HT1080 (cell line): ENCODE measurements at places on chromosomes 2 and 18. TPM values are rescaled to one million over a fixed set of nuclear protein-coding genes. Genes with fewer than 3 reads are reported as not detected.

GREB1L gene
- total RNA-seq: 3.0 and 4.1 TPM in 2 replicates

EFHD1 gene
- not detected in 2 replicates for total RNA-seq

LOXHD1 gene
- not detected in 2 replicates for total RNA-seq

SEPTIN10 gene
- total RNA-seq: 31.5 and 45.2 TPM in 2 replicates

ATOH8 gene
- total RNA-seq: 2.1 and 3.8 TPM in 2 replicates

COL3A1 gene
- total RNA-seq: not detected in 2 replicates

CTAGE1 gene
- total RNA-seq: not detected in 2 replicates

SOX11 gene
- not detected in 2 replicates for total RNA-seq

ZNF519 gene
- total RNA-seq: 2.9 and 6.3 TPM in 2 replicates

IL18R1 gene
- 0.51 and 0.80 TPM in 2 replicates for total RNA-seq

- DNase-seq: no peak
Measured at GRCh38 chr2:189866296-189866695, 82.0 kb downstream of the PMS1 start.

DNA sequence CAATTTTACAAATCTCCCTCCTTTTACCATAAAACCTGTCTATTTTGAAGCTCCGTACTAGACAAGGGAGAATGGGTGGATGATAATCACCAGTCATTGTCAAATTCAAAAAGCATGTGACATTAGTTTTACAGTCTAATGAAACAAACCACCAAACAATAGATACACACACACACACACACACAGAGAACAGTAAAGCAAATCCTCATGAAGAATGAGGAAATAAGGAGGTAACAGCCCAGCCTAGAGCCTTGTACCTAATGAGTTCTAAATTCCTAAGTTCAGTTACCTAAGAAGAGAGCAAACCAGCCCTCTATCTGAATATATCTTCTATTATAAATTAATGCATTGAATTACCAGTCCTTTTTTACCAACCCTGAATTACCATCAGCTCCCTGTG, 36.8 kb upstream of the BZW1 start:
- DNase-seq: no peak

DNA sequence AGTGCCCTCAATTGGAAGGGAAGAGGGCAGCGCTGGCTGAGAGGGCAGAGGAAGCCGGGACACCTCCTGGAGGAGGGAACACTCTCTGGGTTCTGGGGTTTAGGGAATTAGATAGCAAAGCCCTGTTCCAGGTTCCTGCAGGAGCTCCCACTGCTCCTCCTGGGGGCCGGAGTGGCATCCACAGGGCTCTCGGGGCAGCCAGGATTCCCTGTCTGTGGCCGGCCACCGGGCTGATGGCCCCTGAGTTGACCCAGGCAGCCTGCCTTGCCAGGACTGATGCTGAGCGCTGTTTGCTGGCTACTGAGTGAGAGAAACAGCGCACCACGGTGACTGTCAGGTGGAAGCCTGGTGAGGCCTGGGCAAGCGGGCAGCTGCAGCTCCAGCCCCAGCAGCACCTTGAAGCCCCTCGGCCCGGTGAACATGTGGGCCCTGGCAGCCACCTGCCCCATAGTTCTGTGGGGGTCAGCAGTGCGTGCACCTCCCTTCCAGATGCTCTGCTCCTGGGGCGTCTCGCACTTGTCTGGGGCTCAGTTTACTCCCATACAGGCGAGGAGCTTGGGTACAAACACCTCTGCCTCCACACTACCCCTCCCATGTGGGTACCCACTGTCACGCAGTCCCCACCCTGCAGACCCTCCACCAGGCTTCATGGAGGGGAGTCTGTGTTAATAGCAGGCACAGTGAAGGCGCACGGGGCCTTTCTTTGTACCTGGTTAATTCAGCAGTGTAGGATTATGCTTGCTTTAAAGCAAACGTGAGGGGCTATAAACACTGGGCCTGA, 7.7 kb upstream of the ALLC start:
- no peak for DNase-seq

DNA sequence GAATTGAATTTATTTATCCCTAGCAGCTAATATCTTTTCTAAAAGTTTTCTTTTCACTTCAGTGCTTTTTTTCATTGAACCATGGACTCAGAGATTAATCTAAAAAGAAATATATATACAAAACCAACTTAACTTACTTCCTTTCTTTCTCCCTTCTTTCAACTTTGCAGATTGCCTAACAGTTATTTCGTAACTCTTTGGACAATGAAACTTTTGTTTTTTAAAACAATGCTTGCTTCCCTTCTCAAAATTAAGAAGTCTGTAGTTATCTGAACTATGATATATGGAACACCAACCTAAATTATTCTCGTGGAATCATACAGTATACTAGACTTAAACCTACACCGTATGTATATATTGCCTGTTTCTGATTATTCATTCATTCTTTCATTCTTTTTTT, 62.9 kb downstream of the MIB1 start:
- peak; percentile 33 for DNase-seq

DNA sequence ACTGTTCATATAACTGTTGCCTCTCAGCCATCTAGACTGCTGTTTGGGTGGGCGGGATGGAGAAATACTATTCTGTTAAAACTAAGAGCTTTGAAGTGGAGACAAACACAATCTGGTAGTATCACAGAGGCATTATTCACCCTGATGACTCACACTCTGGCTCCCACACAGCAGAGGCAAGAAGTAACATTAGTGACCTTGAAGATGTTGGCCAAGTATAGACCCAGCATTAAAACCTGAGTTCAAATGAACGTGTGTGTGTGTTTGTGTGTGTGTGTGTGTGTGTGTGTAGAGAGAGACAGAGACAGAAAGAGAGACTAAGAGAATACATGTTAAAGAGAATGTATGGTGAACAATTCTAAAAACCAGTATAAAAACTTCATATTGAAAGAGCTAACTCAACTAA, 22.5 kb upstream of the ACVR1 start:
- DNase-seq: peak; percentile 91

DNA sequence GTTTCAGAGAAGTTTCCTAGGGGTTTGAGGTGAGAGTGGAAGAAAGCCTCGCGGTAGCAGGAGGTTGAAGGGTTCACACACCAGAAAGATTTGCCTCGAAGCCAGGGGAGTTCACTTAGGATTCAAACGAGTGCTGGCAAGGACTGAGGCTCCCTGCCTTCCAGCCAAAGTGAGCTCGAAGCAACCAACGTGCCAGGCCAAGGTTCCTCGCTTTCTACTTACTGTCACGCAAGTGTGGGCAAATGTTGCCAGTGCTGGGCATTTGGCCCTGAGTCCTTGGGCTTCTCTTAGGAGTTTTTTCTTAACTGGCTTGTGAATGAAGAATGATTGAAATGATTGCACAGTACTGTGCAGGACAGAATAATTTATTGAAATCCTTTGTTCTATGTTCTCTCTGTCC, 53.6 kb downstream of the TMEM178A start:
- DNase-seq: no peak

- no peak for DNase-seq
Measured at GRCh38 chr2:34037157-34037556, 438.1 kb upstream of the FAM98A start.

DNA sequence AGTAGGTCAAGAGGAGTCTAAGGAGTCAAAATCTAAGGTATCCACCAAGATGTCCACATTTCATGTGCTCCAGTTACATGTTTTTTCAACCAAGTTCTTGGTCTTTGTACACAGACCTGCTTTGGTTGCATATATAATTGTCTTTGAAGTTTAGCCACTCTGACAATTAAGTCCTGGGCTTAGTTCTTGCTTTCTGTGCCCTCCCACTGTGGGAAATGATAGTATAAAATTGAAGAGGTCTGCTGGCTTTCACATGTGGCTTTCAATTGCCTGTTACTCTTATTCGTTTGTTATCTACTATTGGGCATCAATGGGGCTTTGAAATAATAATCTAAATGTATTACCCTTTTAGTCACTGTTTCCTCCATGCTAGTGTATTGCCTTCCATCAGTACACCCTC, 72.8 kb downstream of the TBR1 start:
- DNase-seq: no peak

DNA sequence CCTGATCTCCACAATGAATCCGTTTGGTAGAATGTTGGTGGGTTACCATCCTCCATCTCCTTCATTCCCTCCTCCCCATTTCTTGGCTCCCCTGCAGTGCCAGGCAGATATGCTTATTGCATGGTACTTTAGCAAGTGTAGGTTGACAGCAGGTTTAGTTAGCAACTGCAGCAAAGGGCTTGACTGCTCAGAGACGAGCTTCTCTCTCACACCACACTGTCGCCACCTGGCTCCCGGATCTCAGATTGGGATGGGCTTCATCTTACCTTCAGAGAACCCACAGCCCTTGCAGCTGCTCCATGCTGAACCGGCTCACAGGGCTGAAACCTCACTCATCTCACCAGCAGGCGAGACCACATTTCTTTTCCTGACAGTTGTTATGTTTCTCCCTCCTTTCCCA, 88.8 kb downstream of the VWA3B start:
- DNase-seq: no peak

GRCh38 chr2:24710806-24711205, 82.4 kb downstream of the PTRHD1 start:
- no peak for DNase-seq

DNA sequence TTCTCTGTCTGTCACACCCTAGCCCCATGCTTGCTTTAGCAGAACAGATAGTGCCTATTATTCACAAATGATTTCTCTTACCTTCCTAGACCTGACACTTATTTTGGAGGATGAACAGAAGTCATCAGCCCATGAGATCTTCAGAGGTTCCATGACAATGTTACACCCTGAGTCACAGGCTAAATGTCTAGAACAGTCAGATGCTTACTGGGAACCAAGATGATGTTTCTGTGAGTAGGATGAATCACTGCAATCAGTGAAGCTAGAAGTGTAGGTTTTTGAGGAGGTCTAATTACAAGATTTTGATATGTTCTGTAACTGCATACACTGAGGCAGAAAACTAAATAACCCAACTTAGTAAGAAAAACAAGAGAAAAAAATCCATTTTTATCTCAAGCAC, 123.0 kb upstream of the THUMPD2 start:
- peak; percentile 56 for DNase-seq

DNA sequence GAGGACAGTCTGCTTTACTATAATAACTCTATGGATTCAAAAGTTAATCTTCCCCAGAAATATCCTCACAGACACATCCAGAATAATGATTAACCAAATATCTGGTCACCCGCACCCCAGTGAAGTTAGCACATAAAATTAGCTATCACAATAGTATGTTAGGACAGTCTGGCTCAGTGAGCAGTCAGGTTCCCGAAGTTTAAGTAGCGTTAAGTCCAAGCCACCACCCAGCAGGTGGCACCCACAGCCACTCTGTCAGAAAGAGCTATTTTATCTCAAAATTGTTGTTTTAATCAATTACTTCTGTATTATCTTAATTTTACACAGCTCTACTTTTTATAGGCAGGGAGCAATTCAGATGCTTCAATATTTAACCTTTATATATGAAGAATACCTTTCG, 537.5 kb downstream of the MBD2 start:
- DNase-seq: no peak

DNA sequence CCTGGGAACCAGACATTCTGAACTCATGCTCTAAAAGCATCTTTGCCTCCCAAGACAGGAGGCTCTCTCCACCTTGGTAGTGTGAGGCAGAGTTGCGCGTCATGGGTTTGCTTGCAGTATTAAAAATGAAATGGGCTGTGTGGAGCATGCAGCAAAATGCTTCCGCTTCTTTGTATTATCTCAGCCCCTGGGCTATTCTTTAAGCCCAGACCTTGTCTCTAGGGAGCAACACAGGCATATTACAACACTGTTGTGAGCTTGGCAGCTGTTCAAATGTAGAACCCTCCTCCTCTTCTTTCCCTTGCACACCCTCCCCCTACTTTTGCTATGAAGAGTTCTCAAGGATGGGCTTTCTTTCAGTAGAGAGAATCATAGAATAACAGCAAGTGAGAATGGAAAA, 185.1 kb upstream of the LHCGR start:
- DNase-seq: no peak

- DNase-seq: no peak
Measured at GRCh38 chr2:162926907-162927306, 88.3 kb upstream of the KCNH7 start.

GRCh38 chr18:59874166-59874565, 25.6 kb upstream of the PMAIP1 start:
- peak; percentile 83 for DNase-seq

GRCh38 chr2:238947920-238948710, 100.2 kb downstream of the TWIST2 start:
- DNase-seq: peak; percentile 99

- DNase-seq: no peak
Measured at GRCh38 chr2:100196786-100197494, 54.5 kb upstream of the AFF3 start.

- no peak for DNase-seq
Measured at GRCh38 chr2:127615511-127616166, 30.3 kb upstream of the GPR17 start.

- no peak for DNase-seq
Measured at GRCh38 chr2:42558827-42559226, 9.6 kb upstream of the MTA3 start.
